ENCODE measurements at places on chromosomes 3 and 15. TPM values are rescaled to one million over a fixed set of nuclear protein-coding genes. Genes with fewer than 3 reads are reported as not detected.

Gene UPK1B
- polyA plus RNA-seq = 9.0 TPM

DNA sequence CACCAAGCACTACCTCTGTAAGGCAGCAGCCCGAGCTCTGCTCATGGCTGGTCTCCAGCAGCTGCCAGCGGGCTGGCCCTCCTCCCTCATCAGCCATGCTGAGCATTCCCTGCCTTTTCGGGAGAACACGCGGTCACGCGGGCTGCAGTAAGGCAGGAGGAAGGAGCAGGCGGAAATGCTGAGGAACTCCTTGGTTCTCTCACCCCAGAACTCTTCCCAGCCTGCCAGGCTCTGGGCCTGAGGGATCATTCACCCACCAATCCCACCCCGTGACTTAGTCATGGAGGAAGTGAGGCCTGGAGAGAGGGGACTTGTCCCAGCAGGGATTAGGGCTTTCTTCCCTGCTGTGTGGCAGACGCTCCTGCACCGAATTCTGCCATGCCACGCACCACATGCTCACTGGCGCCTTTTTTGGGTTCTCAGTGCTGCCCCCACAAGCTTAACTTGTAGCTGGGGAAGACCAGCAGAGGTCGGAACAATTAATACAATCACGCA is 42.9 kb upstream of the RPL32 start:
- no peak for DNase-seq

GRCh38 chr15:38888701-38889221 is 324.1 kb upstream of the RASGRP1 start:
- no peak for DNase-seq

Gene KNL1
- polyA plus RNA-seq = 14.6 TPM

Gene SERINC4
- 0.66 TPM for polyA plus RNA-seq

Gene RTP3
- polyA plus RNA-seq = not detected

DNA sequence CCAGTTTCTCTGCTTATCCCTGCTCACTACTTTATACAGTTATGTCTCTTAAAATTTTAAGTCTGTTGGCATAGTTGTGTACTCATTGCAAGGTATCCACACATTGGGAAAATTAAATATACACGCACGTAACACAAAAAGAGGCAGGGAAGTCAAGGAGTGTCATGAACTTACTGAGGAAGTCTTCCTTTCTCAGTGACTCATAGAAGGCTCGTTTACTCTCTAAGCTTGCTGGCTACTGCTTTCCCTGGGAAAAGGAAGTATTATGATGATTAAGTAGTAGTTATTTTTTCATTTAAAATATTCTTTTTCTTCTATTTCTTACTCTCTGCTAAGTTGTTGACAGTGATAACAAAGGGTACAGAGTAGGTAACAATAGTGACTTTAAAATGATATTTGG is 287.3 kb downstream of the UBE2E2 start:
- no peak for DNase-seq

GRCh38 chr3:142355692-142356091 is 92.1 kb downstream of the XRN1 start:
- DNase-seq = no peak

GRCh38 chr3:43478118-43478785 is 143.6 kb downstream of the ANO10 start:
- no peak for DNase-seq

- DNase-seq = no peak
These were observed 414.9 kb downstream of the RBMS3 start for GRCh38 chr3:29695643-29696198.

DNA sequence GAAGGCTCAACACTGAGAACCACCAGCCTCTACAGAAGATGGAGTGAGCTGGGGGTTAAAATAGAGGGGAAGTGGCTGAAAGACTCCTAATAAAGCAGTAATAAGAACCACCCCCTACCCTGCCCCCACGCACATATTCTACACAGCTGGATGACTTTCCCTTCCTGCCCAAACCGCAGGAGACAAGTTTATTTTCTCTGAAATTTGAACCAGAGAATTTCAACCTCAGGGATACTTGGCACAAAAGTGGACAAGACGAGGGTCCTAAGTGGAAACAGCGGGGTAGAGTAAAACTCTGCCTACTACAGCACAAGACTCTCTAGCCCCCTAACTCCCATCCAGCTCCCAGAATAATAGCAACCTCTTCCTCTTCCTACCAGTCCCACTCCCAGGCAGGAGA is 28.4 kb downstream of the USF3 start:
- peak; percentile 41 for DNase-seq

Gene ANKRD63
- 0.48 TPM for polyA plus RNA-seq

GRCh38 chr3:15556512-15556911 is 35.0 kb upstream of the COLQ start:
- no peak for DNase-seq

Gene GABRB3
- 6.5 TPM for polyA plus RNA-seq

Gene SLC28A1
- 6.3 TPM for polyA plus RNA-seq

DNA sequence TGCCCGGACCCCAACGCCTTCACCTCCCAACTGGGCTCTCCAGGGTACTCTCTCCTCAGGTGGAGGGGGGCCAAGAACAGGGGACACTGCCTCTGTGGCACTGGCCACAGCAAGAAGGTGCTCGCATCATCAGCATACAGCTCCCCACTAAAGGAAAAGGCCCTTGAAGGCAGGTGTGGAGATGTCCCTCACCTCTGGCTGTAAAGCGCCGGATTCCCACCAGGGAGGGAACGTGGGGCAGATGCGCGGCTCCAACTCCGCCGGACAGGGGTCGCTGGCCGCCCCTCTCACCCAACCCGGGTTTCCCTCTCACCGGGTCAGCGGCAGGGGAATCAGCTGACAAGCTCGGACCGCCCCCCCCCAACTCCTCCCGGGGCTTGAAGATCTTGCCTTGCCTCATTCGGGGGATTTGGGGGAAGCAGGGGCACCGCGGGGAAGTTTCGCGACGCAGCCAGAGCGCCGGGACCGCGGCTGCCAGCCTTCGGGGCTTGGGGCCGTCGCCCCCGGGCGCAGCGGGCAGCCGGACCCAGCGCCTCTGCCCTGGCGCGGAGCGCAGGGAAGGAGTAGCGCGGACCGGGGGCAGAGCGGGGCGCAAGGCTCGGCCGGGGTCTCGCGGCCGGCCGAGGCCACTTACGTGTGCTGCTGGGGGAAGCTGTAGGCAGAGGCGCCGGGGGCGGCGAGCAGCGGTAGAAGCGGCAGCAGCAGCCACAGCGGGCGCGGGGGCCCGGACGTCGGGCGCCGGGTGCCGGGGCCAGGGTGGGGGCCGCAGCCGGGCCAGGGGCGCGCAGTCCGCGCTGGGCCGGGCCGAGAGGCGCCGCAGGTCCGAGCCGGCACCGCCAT is 630 bp downstream of the CACNA2D2 start:
- no peak for DNase-seq

GRCh38 chr3:106299300-106300098 is 430.7 kb upstream of the CBLB start:
- DNase-seq = no peak

- DNase-seq = no peak
These were observed 122.5 kb upstream of the ST8SIA2 start for GRCh38 chr15:92271179-92271578.

- no peak for DNase-seq
These were observed 3.7 kb downstream of the PBRM1 start for GRCh38 chr3:52682016-52682415.

DNA sequence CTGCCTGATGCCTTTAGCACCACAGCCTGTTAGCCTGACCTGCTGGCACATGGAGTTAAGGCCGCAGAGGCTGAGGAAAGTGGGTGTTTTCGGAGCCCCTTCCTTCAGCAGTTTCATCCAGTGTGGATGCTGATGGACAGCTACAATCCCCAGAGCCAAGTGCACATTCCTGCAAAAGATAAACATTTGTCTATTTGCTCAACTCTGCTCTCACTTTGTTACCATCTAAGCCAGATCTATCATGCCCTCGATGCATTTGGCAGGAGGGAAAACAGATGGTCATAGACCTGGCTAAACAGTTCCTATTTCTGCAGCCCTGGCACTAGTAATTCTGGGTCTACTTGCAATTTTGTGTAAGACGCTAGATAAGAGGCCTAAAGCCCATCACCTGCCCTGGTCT is 312.9 kb upstream of the RASGRP1 start:
- DNase-seq = no peak

GRCh38 chr3:143839980-143840379 is 8.3 kb downstream of the SLC9A9 start:
- DNase-seq = no peak

DNA sequence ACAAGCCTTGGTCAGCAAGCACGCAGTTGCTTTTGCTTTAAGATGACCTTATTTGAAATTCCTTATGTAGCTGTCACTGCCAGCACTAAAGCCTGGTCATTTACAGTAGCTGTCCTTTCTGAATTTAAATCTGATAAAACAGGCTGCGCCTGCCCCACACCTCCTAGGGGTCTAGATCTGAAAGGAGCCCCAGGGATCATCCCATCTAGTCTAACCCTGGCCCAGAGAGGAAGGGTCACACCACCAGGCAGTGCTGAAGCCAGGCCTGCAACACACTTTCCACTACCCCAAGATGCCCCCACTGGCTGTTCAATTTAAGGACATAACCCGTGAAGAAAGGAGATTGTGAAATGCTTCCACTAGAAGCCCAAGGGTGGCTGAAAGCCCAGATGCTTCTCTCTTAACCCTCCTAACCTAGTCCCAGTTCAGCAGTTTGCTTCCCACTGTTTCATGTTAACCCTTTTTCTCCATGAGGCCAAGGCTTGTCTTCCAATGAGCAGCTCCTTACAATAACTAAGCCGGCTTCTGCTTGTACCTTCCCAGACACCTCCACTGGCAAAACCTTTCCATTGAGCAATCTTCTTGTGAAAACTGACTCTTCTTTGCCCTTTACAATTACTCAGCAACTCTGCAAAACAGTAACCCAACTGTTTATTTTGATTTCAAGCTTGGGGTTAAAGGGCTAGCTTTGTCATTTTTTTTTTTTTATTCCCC is 198.9 kb upstream of the LPP start:
- DNase-seq = no peak

DNA sequence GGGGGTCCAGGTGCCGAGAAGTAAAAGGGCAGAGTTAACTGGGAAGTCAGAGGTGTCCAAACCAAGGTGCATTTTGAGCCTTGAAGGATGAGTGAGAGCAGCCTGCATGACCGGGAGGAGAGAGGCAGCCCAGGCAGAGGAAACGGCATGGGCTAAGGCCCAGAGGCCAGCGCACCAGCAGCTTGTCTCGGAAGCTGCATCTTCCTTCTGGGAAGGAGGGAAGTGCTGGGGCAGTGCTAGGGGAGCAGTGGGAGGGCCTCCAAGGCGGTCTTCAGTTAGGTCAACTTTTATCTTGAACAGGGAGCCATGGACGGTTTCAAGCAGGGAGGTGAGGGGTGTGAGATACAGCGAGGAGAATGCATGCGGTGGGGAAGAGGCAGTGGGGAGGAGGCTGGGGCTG is 1.0 kb downstream of the H1-8 start:
- DNase-seq = no peak

DNA sequence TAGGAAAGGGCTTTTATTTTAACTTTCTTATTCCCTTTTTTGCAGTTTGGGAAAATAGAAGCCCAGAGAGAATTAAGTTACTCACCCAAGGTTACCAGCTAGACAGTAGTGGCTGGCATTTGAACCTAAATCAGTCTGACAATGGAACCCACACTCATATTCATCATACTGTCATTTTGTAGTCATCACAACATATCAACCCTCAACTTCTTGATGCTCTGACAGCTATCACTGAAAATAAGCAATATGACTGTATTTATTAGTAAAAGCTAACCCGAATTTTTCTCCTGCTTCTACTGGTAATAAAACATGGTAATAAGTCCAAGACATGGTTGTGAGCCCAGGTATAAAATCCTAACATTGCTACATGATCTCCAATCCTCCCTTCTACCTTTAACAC is 585.8 kb upstream of the UBE2E2 start:
- DNase-seq = no peak

DNA sequence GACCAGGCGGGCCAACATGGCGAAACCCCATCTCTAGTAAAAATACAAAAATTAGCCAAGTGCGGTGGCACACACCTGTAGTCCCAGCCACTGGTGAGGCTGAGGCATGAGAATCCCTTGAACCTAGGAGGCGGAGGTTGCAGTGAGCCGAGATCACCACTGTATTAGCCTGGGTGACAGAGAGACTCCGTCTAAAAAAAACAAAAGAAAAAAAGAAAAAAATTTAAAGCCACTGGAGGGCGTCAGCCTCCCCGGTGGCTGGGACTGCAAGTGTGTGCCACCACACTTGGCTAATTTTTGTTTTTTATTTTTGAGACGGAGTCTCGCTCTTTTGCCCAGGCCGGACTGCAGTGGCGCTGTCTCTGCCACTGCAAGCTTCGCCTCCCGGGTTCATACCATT is 7.9 kb downstream of the RTF1 start:
- no peak for DNase-seq

Gene SLC2A2
- polyA plus RNA-seq = 23.3 TPM

Gene CTXND1
- polyA plus RNA-seq = 9.3 TPM

- no peak for DNase-seq
These were observed 259.2 kb downstream of the MEIS2 start for GRCh38 chr15:36841193-36841592.

DNA sequence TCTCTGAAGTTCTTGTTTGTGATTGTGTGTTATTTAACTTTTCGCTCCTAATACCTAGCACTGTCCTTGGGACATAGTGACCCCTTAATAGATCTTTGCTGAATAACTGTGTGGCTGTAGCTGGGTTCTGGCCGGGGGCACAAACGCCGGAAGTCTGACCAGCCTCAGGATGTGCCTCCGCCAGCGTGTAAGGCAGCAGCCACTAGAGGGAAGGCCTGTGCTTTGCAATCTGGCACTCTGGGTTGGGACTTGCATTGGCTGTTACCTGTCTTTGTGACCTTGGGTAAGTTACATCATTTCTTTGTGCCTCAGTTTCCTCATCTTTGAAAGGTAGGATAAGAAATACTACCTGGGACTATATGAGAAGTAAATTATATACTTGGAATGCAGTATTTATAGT is 158.7 kb downstream of the GHSR start:
- DNase-seq = no peak

GRCh38 chr3:128427175-128427857 is 39.4 kb downstream of the DNAJB8 start:
- no peak for DNase-seq

Gene LDHAL6B
- 0.52 TPM for polyA plus RNA-seq

Gene NMB
- 5.1 TPM for polyA plus RNA-seq

- no peak for DNase-seq
These were observed 28.4 kb downstream of the CPN2 start for GRCh38 chr3:194322678-194323211.

- DNase-seq = no peak
These were observed 70.3 kb downstream of the NUP210 start for GRCh38 chr3:13349823-13350222.

Gene UQCRC1
- 280 TPM for polyA plus RNA-seq
